ENCODE measurements at places on chromosomes 11 and 22.

GRCh38 chr22:20551805-20552442, 44.5 kb downstream of the MED15 start:
- H3K4me1 ChIP-seq = 0 out of 2 replicates have a peak, but pooled peaks cover 2% of the 10 kb centered on the region
- peaks cover 23% of the 10 kb centered on the region for H3K36me3 ChIP-seq
- H3K27ac ChIP-seq = no peak overlapping the region
- no peak overlapping the region for H3K4me3 ChIP-seq

DNA sequence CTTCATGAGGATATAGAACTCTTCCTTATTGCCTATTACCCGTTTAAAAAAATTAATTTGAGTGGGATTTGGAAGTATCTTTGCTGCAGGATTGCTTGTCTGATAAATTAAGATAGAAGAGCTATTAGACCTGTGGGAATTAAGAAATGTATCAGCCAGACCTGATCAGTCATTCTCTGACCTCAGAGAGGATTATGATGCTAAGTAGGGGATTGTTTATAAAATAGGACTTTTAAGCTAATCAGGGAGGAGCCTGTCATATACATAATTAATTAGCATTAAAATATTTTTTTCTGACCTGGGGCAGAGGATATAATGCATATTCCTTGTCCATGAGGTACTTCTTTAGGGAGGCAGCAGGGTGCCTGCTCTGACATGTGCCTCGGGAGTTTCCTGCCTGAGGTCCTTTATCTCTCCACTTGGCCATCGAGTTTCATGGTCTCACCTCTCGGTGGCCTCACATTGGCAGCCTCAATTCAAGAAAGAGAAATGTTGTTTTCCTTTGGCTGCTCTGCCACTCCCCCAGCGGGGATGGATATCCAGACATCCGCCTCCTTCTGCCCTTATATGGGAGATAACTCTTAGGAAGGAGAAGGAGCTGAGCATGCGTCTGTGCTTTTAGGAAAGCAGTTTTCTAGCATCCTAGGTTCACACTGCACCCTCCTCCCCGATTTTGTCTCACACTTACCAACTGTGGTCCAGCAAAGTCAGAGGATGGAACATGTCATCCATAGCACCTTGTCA, 41.1 kb downstream of the DIXDC1 start:
- H3K27me3 ChIP-seq = no peaks in the 10 kb centered on the region
- H3K4me3 ChIP-seq = peak overlapping the region; percentile 79
- H3K4me1 ChIP-seq = peaks cover 8% of the 10 kb centered on the region
- H3K27ac ChIP-seq = no peak overlapping the region
- no peaks in the 10 kb centered on the region for H3K36me3 ChIP-seq

DNA sequence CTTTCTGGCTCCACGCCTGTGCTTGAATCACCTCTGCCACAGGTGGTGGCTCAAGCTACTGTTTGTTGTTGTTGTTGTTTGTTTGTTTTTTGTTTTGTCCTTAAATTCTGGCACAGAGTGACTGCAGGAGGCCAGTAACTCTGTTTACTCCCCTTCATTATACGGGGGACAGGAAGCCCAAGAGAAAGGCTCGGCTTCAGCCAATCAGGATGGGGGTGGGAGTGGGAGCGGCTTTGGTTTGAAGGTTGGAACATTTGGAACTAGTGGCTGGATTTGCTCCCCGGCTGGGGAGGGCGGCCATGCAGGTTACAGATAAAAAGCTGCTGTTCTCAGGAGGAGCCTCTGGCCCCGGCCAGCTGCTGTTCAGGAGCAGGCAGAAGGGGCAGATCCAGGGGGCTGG, 19.7 kb upstream of the CABP2 start:
- H3K36me3 ChIP-seq = no peaks in the 10 kb centered on the region
- H3K27ac ChIP-seq = no peak overlapping the region
- no peaks in the 10 kb centered on the region for H3K4me1 ChIP-seq

DNA sequence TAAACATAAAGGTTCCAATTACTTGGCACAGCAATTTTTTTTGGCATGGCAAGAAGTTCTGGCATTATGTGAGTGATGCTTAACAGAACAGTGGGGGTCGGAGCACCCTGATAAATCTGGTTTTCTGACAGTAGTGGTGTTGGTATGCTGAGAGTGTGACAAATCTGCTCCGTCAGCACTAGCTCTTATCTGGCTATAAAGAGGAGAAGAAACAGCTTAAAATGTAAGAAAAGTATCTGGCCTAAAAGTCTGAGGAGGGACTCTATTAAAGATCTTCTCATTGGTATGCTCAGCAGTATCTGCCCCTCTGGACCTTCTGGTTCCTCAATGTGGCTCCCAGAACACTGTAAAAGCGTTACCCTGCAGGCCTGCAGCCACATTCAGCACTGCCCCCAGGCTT, 137.4 kb downstream of the PLEKHA7 start:
- no peaks in the 10 kb centered on the region for H3K27me3 ChIP-seq
- H3K27ac ChIP-seq = no peak overlapping the region
- no peak for DNase-seq

DNA sequence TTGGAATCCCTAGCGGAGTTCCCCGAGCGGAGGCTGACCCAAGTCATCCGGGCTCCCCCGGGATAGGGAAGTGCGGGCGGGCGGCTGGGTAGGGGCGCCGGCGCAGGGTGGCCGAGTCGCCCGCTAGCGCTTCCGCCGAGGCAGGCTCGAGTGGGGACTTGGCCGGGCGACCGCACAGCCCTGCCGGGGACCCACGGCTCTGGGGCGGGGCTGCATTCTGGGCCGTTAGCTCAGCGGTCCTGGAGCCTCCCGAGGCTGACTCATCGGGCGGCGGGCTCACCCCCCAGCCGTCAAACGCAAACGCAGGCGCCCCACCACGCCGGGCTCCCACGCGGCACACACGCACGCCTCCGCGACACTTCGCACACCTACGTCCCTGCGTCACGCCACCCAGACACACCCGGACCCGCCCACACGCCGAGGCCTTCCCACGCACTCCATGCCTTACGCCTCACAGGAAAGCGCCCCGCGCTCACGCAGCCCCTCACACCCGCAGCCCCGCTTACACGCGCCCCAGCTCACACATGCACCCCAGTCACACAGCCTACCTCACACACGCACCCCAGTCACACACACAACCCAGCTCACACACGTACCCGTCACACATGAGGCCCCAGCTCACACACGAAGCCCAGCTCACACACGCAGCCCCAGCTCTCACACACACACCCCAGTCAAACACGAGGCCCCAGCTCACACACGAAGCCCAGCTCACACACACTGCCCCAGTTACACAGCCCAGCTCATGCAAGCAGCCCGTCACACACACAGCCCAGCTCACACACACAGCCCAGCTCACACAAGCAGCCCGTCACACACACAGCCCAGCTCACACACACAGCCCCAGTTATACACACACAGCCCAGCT, 1.2 kb downstream of the PHLDB1 start:
- H3K27ac ChIP-seq = no peak overlapping the region
- H3K27me3 ChIP-seq = peaks cover 56% of the 10 kb centered on the region
- no peak for DNase-seq
- peak overlapping the region; percentile 85 for H3K4me3 ChIP-seq

GRCh38 chr11:115630214-115630613, 126.0 kb upstream of the CADM1 start:
- no peak for DNase-seq
- no peaks in the 10 kb centered on the region for H3K4me1 ChIP-seq
- no peaks in the 10 kb centered on the region for H3K27me3 ChIP-seq
- H3K4me3 ChIP-seq = no peak overlapping the region

GRCh38 chr11:62477927-62478326, 59.1 kb downstream of the SCGB1A1 start:
- no peak for DNase-seq
- no peak overlapping the region for H3K27ac ChIP-seq
- no peaks in the 10 kb centered on the region for H3K27me3 ChIP-seq
- no peaks in the 10 kb centered on the region for H3K4me1 ChIP-seq
- H3K36me3 ChIP-seq = no peaks in the 10 kb centered on the region

- H3K4me3 ChIP-seq = peak overlapping the region; percentile 73
- H3K4me1 ChIP-seq = peaks cover 5% of the 10 kb centered on the region
- no peak for DNase-seq
- no peaks in the 10 kb centered on the region for H3K27me3 ChIP-seq
Observed at GRCh38 chr22:41302811-41303210, 1.5 kb downstream of the ZC3H7B start.

DNA sequence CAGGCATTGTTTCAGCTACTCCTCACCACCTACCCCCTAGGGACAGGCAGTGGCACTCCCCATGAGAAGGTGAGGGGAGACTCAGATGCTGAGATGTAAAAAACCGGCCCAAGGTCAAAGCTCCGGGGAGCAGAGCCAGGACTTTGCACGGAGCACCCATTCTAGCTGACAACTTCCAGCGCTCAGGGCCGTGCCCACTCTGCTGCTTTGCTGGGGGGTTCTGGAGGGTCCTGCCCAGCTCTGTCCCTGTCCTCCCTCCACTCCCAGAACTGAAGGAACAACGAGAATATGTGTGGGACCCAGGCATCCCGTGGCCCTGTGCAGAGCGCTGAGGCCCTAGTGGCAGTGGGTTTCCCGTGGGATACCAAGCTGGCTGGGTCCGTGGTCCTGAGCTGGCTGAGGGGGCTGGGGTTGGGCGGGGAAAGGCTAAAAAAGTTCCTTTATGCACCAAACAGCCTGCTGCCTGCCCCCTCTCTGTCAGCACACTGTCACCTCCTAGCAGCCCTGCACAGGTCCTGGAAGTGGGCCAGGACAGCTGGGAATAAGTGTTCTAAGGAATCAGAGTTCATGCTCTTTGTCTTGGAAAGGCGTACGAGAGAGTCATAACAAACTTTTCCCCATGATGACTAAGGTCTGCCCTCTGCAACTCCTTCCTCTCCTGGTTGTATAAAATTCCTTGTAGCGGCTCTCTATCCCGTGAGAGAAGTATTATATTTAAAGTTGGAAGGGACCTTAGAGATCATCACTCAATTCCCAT, 1.9 kb downstream of the MS4A10 start:
- no peaks in the 10 kb centered on the region for H3K27me3 ChIP-seq
- no peak for DNase-seq
- H3K4me1 ChIP-seq = no peaks in the 10 kb centered on the region
- H3K36me3 ChIP-seq = peaks cover 8% of the 10 kb centered on the region
- H3K27ac ChIP-seq = no peak overlapping the region

- H3K4me1 ChIP-seq = no peaks in the 10 kb centered on the region
- peaks cover 3% of the 10 kb centered on the region for H3K27me3 ChIP-seq
- peak; percentile 73 for DNase-seq
- H3K27ac ChIP-seq = no peak overlapping the region
Observed at GRCh38 chr22:36486619-36487384, 5.4 kb upstream of the TXN2 start.

DNA sequence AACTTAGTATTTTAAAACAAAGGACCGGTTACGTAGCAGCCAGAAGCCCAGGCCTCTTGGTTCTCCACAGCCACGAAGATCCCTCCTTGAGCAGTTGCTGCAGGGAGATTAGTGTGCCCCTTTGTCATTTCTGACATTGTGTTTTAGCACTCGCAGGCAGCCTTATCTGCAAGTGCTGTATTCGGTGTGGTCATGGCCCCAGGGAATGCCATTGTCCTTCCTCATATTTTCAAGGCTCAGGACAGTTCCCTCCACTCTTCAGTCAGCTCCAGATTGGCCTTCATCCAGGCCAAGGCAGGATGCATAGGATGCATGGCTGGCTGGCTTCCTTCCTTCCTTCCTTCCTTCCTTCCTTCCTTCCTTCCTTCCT, 88.5 kb downstream of the ZBTB16 start:
- no peak for DNase-seq
- H3K4me1 ChIP-seq = peaks cover 9% of the 10 kb centered on the region
- H3K4me3 ChIP-seq = no peak overlapping the region
- H3K36me3 ChIP-seq = no peaks in the 10 kb centered on the region
- H3K27me3 ChIP-seq = no peaks in the 10 kb centered on the region
- no peak overlapping the region for H3K27ac ChIP-seq

DNA sequence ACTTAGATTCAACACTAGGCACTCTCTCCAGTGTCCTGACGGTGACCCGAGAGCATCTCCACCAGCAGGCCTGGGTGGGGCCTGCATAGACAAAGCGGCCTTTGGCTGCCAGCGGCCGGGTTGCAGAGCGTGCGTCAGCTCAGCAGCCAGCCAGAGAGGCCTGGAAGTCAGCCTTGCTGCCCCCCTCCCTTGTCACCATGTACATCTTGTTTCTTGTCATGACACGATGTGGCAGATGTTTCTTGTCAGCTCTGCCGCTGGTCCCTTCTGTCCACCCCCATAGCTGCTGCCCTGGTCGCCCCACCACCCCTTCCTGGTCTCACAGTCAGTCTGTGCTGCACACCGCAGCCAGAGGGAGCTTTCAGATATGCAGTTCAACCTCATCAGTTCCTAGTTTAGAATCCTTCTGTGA, 33.1 kb upstream of the CBX7 start:
- no peaks in the 10 kb centered on the region for H3K4me1 ChIP-seq
- H3K4me3 ChIP-seq = no peak overlapping the region
- H3K27me3 ChIP-seq = no peaks in the 10 kb centered on the region
- peaks cover 10% of the 10 kb centered on the region for H3K36me3 ChIP-seq

DNA sequence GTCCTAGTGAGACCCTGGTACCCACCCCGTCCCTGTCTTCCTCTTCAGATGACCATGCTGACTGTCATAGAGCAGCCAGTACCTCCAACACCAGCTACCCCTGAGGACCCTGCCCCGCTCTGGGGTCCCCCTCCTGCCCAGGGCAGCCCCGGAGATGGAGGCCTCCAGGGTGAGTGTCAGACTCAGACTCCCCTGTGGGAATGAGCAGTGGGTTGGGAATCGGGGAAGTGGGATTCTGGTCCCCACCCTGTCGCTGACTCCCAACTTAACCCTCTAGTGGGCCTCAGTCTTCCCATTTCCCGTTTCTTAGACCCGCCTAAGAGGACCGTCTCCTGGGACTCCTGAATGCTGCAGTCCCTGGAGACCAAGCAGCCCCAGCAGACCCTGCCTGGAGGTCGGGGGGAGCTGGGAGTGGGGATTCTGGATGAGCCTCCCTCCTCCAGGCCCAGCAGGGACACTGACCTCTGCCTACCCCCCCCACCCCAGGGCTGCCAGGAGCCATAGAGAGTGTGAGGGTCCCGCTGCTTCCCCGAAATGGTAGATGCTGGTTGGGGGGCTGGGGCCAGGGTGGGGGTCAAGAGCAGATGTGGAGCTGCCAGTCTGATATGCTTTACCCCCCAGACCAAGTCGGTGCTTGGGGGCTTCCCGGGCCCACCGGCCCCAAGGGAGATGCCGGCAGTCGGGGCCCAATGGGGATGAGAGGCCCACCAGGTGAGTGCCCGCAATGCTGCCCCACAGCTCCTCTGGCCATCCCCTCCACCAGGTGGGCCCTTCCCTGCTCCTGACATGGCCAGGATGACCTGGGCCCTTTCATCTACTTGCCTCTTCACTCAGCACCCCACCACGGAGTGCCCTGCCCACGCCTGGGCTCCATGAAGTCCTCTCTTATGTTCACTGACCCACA, 25.5 kb downstream of the EMID1 start:
- no peak overlapping the region for H3K27ac ChIP-seq
- no peaks in the 10 kb centered on the region for H3K4me1 ChIP-seq
- H3K4me3 ChIP-seq = no peak overlapping the region
- no peaks in the 10 kb centered on the region for H3K27me3 ChIP-seq
- H3K36me3 ChIP-seq = peaks cover 6% of the 10 kb centered on the region

- DNase-seq = no peak
- no peaks in the 10 kb centered on the region for H3K36me3 ChIP-seq
- H3K27ac ChIP-seq = no peak overlapping the region
- H3K27me3 ChIP-seq = no peaks in the 10 kb centered on the region
Observed at GRCh38 chr11:91421641-91422040, 803.0 kb upstream of the FAT3 start.
